ENCODE measurements at places on chromosomes 3 and 15.

- DNase-seq, result no peak
These were observed 175.0 kb downstream of the CFAP20DC start for GRCh38 chr3:58874795-58875194.

GRCh38 chr3:189099031-189099471, 72.7 kb upstream of the TPRG1 start:
- DNase-seq, result no peak

DNA sequence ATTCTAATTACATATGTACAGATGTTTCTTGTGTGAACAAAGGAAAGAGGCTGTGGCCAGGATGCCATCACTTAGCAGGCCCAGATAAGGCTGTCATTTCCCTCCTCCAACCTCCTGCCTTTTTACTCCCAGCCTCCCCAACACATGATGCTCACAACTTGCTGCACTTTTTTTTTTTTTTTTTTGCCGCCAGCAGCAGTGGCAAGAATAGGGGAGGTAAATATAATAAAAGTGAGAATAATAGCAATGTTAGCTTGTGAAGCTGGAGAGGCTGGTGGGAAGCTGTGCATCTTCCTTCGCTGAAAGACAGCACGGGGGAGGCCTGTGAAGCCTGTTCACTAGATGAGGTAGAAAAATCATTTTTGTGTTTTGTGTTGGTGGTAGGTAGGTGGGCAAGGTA, 42.5 kb upstream of the MYO5C start:
- DNase-seq, result no peak

DNA sequence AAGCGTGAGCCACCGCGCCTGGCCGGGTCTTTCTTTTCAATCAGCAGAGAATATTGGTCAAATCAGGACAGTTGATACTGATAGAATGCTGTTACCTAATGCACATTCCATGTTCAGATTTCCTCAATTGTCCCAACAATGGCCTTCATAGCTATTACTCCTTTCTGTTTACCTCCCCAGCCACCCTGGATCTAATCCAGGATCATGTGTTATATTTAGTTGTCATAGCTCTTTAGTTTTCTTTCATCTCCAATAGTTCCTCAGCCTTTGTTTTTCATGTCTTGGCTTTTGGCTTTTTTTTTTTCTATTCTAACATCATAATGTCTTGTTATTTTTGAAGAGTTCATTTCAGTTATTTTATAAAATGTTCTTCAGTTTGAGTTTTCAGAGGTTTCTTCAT, 14.6 kb downstream of the USP3 start:
- no peak for DNase-seq

Data from D341Med (cell line).